CD4-positive, alpha-beta T cell treated with Interleukin-21 for 1 hour (primary cell): ENCODE measurements at places on chromosomes 16 and 17.

DNA sequence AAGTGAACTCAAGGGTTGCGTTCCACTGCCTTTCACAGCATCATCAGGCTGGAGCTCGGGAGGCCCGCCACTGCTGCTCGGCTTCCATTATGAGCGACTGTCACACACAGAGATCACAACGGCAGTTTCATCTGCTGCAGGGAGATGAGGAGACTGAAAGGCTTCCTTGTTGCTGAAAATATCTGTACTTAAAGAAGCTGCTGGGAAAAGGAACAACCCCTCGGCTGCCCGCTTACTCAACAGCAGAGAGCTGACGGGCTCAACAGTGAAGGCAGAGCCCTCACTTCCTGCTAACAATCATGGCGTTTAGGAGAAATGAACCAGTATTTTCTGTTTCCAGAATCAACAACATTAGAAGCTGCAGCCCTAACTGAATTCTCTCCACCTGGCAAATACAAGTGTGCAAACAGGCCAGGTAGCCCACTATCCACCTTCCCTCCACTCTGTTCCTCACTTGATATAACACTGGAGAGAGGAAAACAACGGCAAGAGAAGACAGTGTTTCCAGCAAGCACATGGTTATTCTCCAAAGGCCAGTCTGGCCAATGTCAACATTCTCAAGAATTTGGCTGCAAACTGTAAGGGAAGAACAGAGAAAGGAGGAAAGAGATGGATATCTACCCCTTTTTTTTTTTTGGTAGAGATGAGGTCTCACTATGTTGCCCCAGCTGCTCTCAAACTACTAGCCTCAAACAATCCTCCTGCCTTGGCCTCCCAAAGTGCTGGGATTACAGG, 33.7 kb downstream of the MBTPS1 start:
- no peak for DNase-seq

DNA sequence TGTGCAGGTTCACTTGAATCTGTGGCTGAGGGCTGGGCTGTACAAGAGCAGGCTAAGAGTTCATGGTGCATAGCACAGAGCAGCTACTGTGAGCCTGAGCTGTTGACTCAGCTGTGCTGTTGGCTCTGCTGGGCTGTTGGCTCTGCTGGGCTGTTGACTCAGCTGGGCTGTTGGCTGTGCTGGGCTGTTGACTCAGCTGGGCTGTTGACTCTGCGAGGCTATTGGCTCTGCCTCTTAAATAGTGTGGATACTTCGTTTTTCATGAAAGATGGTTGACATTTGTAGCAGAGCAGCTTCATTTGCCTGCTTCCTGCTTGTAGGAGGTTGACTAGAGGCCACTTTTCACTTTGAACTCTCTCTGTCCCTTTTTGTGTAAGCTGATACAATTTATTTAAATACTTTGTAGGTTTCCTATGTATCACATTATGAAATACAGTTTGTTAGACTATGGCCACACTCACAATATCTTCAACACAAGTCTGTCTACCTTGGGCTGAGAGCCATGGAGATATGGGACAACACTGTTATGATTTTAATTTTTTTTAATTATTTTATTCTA, 40.3 kb upstream of the CCNF start:
- no peak for DNase-seq

GRCh38 chr17:19387921-19388521, 1.0 kb upstream of the MFAP4 start:
- DNase-seq = no peak

DNA sequence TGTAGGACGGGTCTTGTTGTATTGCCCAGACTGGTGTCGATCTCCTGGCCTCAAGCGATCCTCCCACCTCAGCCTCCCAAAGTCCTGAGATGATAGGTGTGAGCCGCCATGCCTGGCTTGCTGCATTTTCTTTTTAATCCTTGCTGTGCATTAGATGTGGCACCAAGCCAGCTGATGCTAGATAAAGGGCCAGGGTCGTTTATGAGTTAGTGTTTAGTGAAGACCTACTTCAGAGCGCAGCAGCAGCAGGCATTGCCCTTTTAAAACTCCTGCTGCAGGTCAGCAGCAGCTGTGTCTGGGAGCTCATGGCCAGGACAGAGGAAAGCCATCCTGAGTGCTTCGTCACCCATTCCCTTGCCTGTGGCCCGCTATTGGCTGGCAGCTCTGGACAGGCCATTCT, 237.3 kb downstream of the CCDC182 start:
- DNase-seq = no peak

DNA sequence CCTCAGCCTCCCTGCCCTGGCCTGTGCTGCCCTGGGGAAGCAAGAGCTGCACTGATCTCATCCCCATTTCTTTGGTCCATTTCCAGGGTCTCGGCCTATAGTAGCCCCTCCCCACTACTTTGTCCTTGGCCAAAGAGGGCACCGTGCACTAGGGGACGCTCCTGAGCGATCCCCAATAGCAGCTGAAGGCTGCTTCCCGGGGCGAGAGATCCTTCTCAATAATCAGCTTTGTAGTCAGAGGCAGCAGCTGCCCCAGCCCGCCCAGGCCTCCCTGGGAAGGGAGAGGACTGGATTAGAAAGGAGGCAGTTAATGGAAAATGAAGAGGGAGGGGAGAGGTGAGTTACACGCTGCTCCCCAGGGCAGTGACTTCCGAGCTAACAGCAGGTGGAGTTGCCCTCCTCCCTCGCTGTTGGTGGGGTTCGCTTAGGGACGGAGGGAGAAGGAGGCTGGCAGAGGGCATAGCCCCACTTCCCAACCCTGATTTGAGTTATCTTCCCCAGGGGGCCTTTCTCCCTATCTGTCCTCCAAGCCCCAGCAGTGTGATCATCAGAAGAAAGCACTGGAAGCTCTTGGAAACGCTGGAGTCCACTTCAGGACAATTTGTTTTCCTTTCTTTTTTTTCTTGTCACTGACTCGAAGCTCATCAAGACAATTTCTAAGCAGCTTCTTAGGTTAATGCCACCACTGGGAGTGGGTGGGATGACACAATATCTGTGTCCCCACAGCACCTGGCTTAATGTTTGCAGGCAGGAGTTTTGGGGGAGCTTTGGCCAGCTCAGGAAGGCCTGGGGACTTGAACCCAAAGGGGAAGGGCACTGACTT, 2.6 kb downstream of the MXRA7 start:
- DNase-seq = no peak

DNA sequence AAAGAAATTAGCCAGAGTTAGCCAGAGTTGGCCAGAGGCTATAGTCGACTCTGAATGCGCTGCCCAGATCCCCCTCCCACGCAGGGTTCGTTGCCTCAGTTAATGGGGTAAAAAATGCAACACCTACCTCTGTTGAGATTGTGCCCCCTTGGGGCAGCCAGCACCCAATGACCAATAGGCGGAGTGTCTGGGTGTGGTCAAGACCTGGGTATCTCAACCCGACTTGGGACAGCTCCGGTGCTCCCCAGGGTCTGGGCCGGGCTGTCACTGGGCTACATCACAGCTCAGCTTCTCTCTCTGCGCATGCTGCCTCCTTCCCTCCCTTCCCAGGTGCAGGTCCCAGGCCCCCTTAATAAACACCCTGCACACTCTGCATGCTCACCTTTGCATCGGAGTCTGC, 59.6 kb upstream of the GCSH start:
- no peak for DNase-seq

- no peak for DNase-seq
These were observed 7.6 kb downstream of the RUNDC3A start for GRCh38 chr17:44315760-44316731.

GRCh38 chr16:85652431-85653221, 36.1 kb downstream of the GINS2 start:
- peak; percentile 10 for DNase-seq

- DNase-seq = no peak
These were observed 17.5 kb downstream of the SLC47A1 start for GRCh38 chr17:19551165-19551564.

- no peak for DNase-seq
These were observed 17.4 kb downstream of the CSF3 start for GRCh38 chr17:40032322-40033320.

DNA sequence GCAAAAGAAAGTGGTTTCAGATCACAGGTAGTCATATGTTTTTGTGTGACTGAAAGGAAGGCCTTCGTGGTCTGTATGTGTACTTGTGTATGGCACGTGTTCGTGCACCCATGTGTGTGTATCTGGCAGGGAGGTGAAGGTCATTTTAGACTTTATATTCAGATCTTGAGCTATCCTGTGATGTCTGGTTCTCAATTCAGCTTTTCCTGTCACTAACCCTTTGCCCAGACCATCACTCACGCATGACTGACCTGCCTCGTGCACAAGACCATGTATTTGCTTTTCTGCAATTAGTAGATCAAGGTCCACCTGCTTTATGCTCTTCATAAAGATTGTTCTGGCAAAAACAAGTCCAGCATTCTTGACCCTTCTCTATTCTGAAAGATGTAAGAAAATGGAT, 139.7 kb upstream of the MAF start:
- no peak for DNase-seq

GRCh38 chr17:72234985-72235384, 114.2 kb downstream of the SOX9 start:
- DNase-seq = no peak

DNA sequence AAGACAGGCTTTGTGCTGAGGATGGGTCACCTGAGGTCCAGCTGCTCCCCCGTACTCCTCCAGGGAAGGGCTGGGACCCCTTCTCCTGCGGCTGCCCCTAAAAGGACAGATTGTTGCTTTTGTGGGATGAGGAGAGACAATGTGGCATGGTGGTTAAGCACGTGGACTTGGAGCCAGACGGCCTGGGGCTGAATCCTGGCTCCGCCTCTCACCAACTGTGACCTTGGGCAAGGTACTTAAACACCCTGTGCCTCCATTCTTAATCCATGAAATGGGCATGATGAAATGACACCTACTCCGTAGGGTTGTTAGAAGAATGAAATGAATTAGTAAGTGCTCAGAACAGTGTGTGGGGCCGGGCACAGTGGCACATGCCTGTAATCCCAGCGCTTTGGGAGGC, 39.6 kb upstream of the PLCG2 start:
- no peak for DNase-seq

DNA sequence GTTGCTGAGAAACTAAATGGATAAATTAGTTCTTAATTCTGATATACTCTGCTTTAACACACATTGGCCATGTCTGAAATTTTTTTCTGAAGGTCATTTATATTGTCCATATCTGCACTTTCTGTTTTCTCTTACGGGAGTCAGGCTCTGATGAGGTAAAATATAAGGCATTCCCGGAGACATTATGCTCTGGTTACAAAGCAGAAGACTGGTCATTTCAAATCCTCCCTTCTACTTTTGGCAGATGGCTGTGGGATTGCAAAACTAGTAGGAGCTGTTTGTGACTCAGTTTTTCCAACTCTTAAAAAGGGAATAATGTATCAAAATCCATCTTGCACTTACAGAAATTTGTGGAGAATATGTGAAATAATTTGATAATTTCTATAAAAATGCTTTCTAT, 92.2 kb upstream of the CPHXL start:
- DNase-seq = no peak

DNA sequence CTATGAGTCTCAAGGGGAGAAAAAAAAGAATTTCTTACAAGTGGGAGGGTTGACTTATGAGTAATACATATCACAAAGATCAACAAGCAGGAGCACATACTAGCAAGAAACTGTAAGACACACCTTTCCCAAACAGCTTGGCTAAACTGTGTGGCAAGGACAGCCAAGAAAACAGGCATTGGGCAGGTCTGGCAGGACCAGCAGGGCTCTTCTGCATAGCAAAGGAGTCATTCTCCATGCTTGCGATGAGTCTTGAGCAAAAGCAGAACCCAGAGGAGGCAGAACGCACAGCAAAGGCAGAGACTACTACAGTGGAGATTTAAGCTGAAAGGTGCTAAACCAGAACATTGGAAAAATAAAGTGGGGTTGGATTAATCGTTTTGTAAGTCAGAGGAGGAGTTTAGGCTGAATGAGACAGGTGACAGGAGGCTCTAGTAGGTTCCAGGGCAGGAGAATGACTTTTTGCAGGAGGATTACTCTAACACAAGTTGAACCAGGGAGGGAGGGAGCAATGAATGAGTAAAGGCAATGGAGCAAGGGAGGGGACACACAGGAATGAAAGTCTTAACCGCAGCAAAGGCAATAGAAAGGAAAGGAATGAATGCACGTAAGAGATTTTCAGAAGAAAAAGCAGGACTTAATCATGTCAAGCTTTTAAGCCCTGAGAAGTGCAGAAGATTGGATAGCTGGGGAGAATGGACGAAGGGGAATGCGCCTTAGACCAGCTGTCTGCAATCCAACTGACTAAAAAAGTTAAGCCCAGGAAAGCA, 2.7 kb downstream of the N4BP1 start:
- DNase-seq = no peak

- no peak for DNase-seq
These were observed 18.4 kb downstream of the ESRP2 start for GRCh38 chr16:68217506-68217905.

DNA sequence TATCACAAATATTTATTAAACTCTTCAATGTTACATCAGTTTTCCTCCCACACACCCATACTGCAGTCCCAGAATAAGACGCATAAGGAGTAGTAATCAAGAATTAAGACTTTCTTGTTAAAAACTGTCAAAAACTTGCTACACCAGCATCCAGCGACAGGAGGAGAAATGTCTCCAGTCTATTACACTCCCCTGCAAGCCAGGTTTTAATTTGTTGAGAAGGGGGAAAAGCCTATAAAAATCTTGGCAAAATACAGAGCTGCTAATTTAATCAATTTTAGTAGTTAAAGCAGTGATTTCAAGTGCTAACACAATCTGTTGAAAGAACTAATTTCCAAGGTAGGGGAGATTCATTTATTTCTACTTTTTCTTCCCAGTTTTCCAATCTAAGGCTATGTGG, 102.0 kb upstream of the MED13 start:
- DNase-seq = no peak

- no peak for DNase-seq
These were observed 36.0 kb downstream of the ARHGAP27 start for GRCh38 chr17:45396496-45397205.

DNA sequence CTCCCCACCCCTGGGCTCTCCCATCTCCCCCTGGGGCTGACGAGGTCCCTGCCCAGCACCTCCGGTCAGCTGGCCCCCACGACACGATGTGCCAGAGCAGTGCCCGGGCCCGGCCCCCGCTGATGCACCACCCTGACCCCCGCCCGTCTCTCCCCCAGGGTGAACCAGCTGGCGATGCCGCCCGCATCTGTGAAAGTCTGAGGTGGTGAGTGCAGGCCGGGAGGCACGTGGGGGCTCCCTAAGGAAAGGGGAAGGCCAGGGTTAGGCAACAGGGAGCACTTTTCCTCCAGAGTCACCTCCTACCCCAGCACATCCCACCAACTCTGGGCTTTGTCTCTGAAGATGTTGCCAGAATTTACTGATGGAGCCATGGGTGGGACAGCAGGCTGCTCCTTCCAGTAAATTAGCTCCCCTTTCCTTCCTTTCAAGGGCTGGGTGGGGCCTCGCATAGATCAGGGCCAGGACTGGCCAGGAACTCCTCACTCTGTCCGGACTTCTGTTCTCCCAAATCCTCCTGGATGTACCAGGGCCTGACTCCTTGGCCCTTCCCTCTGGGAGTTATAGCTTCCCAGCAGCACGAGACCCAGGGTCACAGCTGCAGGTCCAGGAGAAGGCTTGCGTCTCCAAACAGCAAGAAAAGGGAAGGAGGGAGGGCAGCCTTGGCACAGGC, 18.3 kb downstream of the MYBBP1A start:
- no peak for DNase-seq

- DNase-seq = peak; percentile 22
These were observed 1.1 kb downstream of the CHTF8 start for GRCh38 chr16:69131167-69131838.

GRCh38 chr17:40110026-40110845, 9.8 kb upstream of the NR1D1 start:
- no peak for DNase-seq

- DNase-seq = no peak
These were observed 9.6 kb downstream of the DCTN5 start for GRCh38 chr16:23650674-23651416.
